ENCODE measurements at places on chromosomes 2 and 18.

GRCh38 chr2:189287363-189287762, 107.8 kb upstream of the COL5A2 start:
- DNase-seq = no peak

DNA sequence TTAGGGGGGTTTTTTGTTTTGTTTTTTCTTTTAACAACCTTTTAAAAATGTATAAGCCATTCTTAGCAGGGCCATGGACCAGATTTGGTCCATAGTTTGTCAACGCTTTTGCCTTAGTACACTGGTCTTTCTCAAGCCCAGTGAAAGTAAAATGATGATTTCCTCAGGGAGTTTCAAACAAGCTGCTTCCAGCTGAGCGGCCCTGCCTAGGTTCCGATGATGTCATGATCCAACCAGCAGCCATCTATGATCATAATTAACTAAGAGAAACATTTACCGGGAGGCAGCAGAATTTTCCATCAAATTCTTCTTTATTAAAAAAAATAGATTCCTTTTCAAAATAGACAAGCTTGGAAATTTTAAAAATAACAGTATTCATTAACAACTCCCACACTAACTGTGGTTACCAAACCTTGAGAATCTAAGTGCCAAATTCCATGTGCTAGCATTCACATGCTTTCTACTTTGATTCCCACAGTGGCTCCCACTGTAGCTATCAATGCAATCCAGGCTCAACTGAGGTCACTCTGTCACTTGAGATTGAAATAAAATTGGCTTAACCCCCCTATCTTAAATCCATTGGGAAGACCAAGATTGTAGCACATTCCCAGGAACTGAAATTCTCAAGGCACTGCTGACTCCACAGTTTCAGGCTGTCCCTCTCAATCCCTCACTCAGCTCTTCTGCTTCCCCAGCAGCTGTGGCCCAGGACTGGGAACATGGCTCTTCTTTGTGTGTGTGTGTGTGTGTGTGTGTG, 148.9 kb downstream of the RNF152 start:
- DNase-seq = no peak

DNA sequence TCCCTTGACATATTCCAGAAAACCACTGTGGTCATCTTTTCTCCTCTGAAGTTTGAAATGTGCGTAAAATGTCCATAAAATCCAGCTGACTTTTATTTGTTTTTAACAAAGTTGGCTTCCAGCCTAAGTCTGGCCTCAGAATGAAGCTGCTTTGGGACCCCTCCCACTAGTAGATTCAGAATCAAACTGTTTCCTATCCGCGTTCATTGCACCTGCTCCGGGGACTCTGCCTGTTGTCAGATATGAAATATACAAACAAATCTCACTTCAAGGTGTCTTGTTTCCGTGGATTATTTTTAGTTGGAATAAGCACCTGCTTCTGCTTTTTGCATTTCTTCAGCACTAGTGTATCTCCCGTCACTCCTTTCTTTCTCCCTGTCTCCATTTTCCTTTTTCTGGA, 115.7 kb upstream of the FHL2 start:
- DNase-seq = no peak

DNA sequence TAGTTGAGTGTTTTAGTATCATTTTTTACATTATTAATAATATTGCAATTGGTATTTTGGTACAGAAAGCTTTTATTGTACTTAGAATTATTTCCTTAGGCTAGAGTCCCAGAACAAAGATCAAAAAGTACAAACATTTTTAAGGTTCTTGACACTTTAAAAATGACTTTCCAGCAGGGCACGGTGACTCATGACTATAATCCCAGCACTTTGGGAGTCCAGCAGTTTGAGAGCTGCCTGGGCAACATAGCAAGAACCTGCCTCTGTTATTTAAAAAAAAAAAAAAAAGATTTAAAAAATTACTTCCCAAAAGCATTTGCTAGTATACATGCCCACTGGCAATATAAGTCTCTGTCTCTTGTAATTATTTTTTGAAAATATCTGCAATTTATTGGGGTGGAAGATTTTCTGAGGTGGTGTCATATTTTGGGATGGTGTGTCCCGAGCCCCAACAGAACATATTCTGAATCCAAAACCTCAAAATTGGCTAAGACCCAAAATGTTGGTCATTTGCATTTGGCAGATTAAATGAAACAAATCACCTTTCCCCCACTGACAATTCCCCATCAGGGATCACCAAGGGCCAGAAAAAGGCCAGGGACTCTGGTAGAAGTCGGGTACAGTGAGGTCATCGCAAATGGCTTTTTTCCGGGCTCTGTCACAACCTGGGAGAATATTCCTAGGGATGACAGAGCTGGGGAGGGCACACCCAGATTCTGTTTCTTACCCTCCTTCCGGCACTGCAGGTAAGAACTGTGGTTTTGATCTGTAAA, 42.1 kb downstream of the NIFK start:
- DNase-seq = no peak

DNA sequence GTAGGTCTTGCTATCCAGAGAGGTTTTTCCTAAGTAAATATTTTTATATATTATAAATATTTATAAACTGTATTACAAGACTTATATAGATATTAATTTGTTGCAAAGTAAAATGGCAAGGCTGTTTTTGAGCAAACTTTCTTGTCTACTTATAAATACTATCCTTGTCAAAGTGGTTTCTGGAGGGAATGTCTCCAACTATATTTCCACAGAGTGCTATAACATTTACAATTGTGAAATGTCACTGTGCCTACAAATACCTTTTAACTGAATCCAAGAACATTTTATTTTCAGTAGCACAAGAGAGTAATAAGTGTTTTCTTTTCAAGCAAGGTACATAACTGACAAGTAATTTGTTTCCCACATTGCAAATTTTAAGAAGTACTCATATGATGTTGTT, 256.8 kb downstream of the ZNF385B start:
- no peak for DNase-seq

GRCh38 chr2:26988058-26988860, 17.8 kb downstream of the MAPRE3 start:
- no peak for DNase-seq

Measured in stimulated activated CD8-positive, alpha-beta memory T cell treated with anti-CD3 and anti-CD28 coated beads, Interleukin-7, amount 100 ng/mL, for 1 hour (primary cell).